ENCODE measurements at places on chromosomes 5 and 9.

- no peaks in the 10 kb centered on the region for H3K4me1 ChIP-seq
- H3K27ac ChIP-seq = peak overlapping the region; percentile 86
- peaks cover 2% of the 10 kb centered on the region for H3K36me3 ChIP-seq
- no peaks in the 10 kb centered on the region for H3K27me3 ChIP-seq
Measured at GRCh38 chr5:172833372-172833685, 722 bp upstream of the ERGIC1 start.

DNA sequence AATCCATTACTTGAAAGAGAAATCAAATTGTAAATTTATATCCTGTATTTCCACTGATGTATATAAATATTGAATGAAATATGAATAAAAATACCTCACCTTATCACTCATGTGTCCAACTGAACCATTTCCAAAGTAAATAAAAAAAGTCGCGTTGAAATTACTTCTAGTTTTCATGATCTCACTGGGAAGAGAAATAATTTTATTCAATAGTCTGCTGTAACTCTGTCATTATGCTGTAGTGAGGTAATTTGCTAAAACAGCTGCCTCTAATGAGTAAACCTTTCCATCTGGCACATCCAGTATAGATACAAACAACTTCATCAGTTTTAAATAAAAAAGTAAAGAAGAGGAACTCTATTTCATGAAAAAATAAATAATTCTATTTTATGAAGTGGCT lies 611.5 kb downstream of the ZNF608 start:
- no peaks in the 10 kb centered on the region for H3K36me3 ChIP-seq
- no peak overlapping the region for H3K27ac ChIP-seq
- no peak overlapping the region for H3K4me3 ChIP-seq
- no peaks in the 10 kb centered on the region for H3K27me3 ChIP-seq
- no peak for DNase-seq

- no peak for DNase-seq
- H3K4me1 ChIP-seq = peaks cover 10% of the 10 kb centered on the region
- H3K27ac ChIP-seq = peak overlapping the region; percentile 92
- H3K36me3 ChIP-seq = peaks cover 34% of the 10 kb centered on the region
- H3K4me3 ChIP-seq = peak overlapping the region; percentile 83
- no peaks in the 10 kb centered on the region for H3K27me3 ChIP-seq
Measured at GRCh38 chr5:131163276-131164119, 1.6 kb downstream of the HINT1 start.

DNA sequence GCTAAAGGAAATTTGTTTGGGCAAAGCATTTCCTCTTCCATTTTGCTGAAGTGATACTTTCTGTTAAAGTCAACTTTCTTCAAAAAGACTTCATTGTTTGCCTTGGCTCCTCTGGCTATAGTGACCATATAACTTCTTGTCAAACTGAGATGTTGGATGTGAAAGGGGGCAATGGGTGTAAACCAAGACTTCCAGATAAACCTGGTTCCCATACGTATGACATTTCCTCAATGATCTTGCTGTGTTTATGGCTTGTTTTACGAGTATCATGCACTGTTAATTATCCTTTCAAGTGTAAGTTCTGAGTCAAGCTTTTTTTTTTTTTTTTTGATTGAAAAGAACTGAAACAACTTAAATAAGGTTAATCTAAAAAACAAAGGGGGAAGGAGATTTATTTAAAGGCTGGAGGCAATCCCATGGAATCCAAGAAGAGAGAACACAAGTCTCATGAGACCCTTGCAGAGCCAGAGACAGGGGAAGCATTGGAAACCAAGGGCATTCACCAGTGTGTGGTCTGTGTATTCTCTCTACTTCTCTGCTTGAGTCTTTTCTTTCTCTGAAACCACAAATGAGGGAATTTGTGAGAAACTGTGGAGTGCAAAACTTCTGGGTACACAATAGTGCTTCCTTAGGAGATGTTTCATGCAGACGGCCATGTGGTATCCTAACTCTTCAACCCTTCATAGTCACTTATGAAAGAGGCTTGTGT lies 335.3 kb downstream of the RAB3C start:
- H3K27me3 ChIP-seq = no peaks in the 10 kb centered on the region
- H3K4me1 ChIP-seq = peaks cover 22% of the 10 kb centered on the region
- H3K27ac ChIP-seq = no peak overlapping the region
- no peak for DNase-seq
- no peaks in the 10 kb centered on the region for H3K36me3 ChIP-seq
- H3K4me3 ChIP-seq = no peak overlapping the region

DNA sequence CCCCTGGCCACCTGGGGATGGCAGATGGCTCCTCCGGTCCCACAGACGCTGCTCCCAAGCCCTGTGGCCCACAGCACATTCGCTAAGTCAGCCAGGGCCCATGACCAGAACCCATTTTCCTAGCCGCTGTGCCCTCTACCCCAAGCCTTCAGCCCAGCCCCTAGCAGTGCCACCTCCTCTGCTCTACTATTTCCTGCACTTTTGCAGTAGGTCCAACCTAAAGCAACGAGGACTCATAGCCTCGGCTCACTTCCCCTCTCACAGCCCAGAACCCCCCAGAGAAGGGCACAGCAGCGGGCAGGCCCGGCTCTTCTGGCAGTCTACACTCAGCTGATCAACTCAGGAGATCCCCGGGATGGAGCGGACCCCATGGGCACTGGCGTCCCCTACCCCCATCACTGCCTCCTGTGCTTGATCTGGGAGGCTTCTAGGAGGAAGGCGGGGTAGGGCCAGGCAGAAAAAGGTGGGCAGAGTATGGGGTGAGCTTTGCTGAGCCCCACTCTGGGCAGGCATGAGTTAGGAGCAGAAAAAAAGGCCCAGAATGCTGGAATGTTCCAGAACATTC lies 111.2 kb downstream of the ZNF354C start:
- no peaks in the 10 kb centered on the region for H3K4me1 ChIP-seq
- no peak overlapping the region for H3K27ac ChIP-seq
- no peak overlapping the region for H3K4me3 ChIP-seq
- H3K36me3 ChIP-seq = no peaks in the 10 kb centered on the region
- no peaks in the 10 kb centered on the region for H3K27me3 ChIP-seq
- no peak for DNase-seq

DNA sequence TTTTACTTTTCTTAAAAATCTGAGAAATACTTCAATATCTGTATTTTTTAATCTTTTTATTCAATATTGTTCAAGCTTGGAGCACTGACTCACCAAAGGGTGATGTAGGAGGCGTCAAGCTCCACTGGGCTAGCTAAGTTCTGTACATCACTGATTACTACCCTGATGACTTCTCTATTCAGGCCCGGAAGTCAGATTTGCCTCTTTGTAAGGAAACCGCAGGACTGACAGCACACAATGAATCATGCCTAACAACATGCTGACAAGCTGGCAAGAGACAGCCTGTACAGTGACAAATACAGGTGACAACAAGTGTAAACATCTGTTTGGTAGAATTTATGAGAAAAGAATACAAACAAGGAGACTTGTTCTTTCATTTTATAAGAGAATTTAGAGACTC lies 627.9 kb upstream of the RORB start:
- no peaks in the 10 kb centered on the region for H3K27me3 ChIP-seq
- H3K4me1 ChIP-seq = no peaks in the 10 kb centered on the region
- no peak overlapping the region for H3K27ac ChIP-seq
- H3K4me3 ChIP-seq = no peak overlapping the region

DNA sequence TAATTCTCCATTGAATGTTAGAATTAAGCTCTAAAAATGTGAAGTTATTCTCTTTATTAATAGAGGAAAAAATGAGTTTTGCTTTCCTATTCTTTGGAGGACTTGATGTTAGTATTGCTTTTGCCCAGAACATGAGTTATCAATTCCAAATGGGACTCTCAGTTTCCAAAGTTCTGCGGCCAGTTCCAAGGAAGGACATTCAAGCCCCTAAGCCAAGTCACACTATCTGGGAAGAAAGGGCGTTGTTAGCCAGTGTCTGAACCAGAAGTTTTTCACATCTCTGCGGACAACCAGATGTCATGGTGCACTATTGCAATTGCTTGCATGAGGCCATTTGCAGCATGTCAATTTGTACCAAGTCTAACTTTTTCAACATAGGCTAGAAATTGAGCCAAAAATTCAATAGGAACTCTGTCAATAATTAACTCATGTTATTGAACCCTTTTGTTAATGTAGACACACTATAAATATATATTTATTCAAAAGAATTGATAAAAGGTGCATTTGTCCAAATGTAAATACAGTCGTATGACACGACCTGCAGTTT lies 183.3 kb upstream of the PIK3R1 start:
- DNase-seq = no peak
- no peak overlapping the region for H3K4me3 ChIP-seq
- H3K27me3 ChIP-seq = no peaks in the 10 kb centered on the region
- no peaks in the 10 kb centered on the region for H3K36me3 ChIP-seq
- no peak overlapping the region for H3K27ac ChIP-seq
- H3K4me1 ChIP-seq = peaks cover 29% of the 10 kb centered on the region

DNA sequence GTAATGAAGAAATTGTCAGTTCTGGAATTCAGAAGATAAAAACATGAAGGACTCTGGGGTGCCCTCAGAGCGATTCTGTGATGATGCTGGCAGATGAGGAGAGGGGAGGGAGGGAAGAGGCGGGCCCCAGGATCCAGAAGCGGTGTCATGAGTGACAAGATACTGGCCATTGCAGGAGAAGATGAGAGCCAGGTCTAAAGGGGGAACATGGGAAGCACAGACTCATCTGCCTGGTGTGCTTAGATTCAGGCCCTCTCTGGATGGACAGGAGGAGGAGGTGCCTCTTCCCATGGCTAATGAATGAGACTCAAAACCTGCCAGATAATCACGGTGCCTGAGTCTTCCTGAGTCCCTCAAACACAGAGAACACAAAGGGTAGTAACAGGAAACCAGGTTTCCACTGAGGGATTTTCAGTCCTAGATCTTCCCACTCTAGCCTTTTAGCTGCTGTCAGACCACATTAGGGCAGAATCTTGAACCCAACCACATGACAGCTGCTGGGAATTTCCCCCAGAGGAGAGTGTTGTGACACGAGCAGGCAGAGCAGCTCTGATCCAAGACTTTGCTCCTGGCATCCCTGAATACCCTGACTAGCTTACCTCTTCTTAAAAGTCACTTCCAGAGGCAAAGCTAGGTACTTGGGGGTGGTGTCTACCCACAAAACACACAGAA lies 28.2 kb upstream of the HSPA9 start:
- no peak overlapping the region for H3K27ac ChIP-seq
- DNase-seq = peak; percentile 22
- H3K36me3 ChIP-seq = no peaks in the 10 kb centered on the region
- no peak overlapping the region for H3K4me3 ChIP-seq
- H3K4me1 ChIP-seq = no peaks in the 10 kb centered on the region
- no peaks in the 10 kb centered on the region for H3K27me3 ChIP-seq

- H3K27ac ChIP-seq = no peak overlapping the region
- no peaks in the 10 kb centered on the region for H3K27me3 ChIP-seq
- peaks cover 6% of the 10 kb centered on the region for H3K4me1 ChIP-seq
- DNase-seq = no peak
Measured at GRCh38 chr9:18905028-18905882, 127.8 kb downstream of the SAXO1 start.

DNA sequence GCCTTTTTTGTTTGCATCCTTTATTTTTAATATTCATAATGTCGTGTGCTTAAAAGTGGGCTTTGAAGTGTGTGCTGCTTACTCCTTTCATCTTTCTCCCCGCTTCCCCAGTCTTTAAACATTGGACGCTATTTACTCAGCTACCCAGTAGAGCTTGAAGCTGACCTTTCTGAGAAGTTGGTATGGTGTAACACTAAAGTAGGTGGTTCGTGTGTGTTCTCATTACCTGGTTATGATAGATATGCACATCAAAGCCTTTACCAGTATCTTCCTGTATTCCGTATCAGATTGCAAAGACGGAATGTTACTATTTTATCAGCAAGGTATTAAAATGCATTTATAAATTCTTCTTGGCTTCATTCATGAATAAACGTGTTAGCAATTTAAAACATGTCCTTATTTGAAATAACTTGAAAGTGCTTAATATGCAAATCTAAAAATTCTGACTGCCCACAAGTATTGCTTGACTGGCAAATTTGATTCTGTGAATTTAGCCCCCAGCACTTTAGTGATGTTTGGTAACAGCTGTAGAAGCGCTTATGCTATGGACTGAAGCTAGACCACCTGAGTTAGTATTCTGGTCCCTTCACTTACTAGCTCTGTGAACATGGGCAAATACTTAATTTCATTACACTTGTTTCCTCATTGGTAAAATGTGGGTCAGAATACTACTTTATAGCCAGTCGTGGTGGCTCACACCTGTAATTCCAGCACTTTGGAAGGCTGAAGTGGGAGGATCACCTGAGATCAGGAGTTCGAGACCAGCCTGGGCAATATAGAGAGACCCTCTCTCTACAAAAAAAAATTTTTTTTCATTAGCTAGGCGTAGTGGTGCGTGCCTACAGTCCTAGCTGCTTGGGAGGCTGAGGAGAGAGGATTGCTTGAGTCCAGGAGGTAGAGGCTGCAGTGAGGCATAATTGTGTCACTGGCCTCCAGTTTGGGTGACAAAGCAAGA lies 1.7 kb downstream of the RRAGA start:
- peaks cover 8% of the 10 kb centered on the region for H3K4me1 ChIP-seq
- H3K4me3 ChIP-seq = peak overlapping the region; percentile 77
- no peaks in the 10 kb centered on the region for H3K27me3 ChIP-seq

DNA sequence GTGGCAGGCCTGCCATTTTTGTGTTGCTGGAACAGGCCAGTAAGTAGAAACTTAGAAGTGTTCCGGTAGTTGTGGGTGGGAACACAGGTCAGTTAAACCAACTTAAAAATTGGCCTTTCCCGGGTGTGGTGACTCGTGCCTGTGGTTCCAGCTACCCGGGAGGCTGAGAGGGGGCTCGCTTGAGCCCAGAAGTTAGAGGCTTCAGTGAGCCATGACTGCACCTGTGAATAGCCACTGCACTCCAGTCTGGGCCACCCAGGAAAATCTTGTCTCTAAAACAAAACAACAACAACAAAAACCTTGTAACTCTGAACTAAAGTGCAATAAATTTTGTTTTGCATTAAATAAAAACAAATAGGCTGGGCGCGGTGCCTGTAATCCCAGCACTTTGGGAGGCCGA lies 1.4 kb upstream of the NHP2 start:
- no peak overlapping the region for H3K27ac ChIP-seq
- no peak for DNase-seq
- H3K4me1 ChIP-seq = peaks cover 14% of the 10 kb centered on the region
- H3K4me3 ChIP-seq = no peak overlapping the region
- H3K36me3 ChIP-seq = no peaks in the 10 kb centered on the region

- no peak for DNase-seq
- H3K36me3 ChIP-seq = no peaks in the 10 kb centered on the region
- no peak overlapping the region for H3K4me3 ChIP-seq
- no peak overlapping the region for H3K27ac ChIP-seq
- H3K27me3 ChIP-seq = no peaks in the 10 kb centered on the region
- peaks cover 3% of the 10 kb centered on the region for H3K4me1 ChIP-seq
Measured at GRCh38 chr9:115969096-115969495, 184.5 kb upstream of the PAPPA start.

DNA sequence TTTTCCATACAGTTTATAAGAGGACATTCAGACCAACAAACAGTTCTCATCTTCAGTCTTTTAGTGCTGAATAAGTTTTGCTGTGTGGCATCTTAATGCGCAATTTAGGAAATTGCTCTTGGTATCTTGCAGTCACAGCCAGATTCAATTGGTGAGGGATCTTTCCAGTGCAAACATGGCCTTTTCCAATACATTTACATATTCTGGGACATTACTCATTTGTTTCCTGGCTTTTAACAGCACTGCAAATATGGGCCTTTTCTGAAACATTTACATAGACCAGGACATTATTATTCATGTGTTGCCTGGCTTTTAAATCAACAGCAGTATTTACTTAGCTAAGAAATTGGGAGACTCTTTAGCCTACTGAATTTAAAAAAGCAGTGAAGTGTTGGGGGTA lies 22.7 kb downstream of the ANKRD33B start:
- no peaks in the 10 kb centered on the region for H3K36me3 ChIP-seq
- peaks cover 16% of the 10 kb centered on the region for H3K4me1 ChIP-seq
- no peak overlapping the region for H3K27ac ChIP-seq
- H3K27me3 ChIP-seq = no peaks in the 10 kb centered on the region
- no peak for DNase-seq
- H3K4me3 ChIP-seq = no peak overlapping the region
